ENCODE measurements at places on chromosomes 7 and 10. TPM values are rescaled to one million over a fixed set of nuclear protein-coding genes. Genes with fewer than 3 reads are reported as not detected.

GRCh38 chr7:47649919-47650318 is 68.0 kb upstream of the TNS3 start:
- no peak for DNase-seq
- no peak overlapping the region for H3K27ac ChIP-seq
- H3K27me3 ChIP-seq: no peaks in the 10 kb centered on the region
- no peak overlapping the region for H3K4me3 ChIP-seq

GRCh38 chr7:45701701-45702510 is 127.7 kb downstream of the ADCY1 start:
- H3K27me3 ChIP-seq: no peaks in the 10 kb centered on the region
- DNase-seq: no peak
- H3K27ac ChIP-seq: no peak overlapping the region

DNA sequence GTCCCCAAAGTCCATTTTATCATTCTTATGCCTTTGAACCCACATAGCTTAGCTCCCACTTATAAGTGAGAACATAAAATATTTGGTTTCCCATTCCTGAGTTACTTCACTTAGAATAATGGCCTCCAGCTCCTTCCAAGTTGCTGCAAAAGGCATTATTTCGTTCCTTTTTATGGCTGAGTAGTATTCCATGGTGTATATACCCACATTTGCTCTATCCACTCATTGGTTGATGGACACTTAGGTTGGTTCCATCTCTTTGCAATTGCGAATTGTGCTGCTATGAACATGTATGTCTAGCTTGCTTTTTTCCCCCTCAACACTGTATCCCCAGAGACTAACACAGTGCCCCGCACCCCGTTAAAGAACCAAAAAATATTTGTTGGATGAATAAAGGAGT is 670 bp upstream of the CAPZA2 start:
- H3K27ac ChIP-seq: no peak overlapping the region
- H3K27me3 ChIP-seq: no peaks in the 10 kb centered on the region
- H3K36me3 ChIP-seq: no peaks in the 10 kb centered on the region
- peaks cover 8% of the 10 kb centered on the region for H3K4me1 ChIP-seq

- no peaks in the 10 kb centered on the region for H3K36me3 ChIP-seq
- peak overlapping the region; percentile 13 for H3K27ac ChIP-seq
- peaks cover 2% of the 10 kb centered on the region for H3K4me1 ChIP-seq
- peak overlapping the region; percentile 63 for H3K4me3 ChIP-seq
Observed at GRCh38 chr7:157278791-157279724, 57.7 kb upstream of the DNAJB6 start.

- no peak for DNase-seq
- H3K4me1 ChIP-seq: no peaks in the 10 kb centered on the region
- H3K36me3 ChIP-seq: no peaks in the 10 kb centered on the region
- H3K27me3 ChIP-seq: no peaks in the 10 kb centered on the region
- H3K27ac ChIP-seq: no peak overlapping the region
Observed at GRCh38 chr7:35971133-35971891, 170.5 kb downstream of the SEPTIN7 start.

DNA sequence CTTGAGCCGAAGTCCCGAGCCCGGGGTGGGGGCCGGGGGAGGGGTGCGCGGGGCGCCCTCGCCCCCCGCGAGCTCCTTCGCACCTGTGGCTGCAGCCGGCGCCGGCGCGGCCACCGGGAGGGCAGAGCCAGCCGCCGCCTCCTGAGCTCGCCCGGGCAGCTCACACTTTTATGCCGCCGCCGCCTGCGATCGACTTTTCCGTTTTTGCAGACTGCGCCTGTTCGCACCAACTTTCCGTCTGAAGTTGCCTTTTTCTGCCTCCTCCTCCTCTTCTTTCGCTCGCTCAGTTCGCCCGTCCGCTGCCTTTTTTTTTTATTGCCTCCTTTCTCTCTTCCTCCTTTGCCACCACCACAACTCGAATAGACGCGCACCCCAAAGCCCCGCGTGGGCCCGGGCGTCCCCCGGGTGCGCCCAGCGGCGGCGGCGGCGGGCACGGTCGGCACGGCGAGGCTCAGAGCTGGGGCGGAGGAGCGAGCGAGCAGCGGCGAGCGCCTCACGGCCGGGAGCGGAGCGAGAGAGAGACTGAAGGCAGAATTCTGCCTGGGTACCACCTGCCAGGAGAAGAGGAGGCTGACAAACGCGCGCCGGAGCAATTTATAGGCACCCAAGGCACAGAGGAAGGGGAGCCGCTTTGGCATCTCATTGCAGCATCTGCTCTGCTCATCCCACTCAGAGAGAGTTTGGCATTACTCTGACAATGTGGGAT is at the start of gene C1QL3:
C1QL3 (minus strand) TSS at position 569 of the 706 bp plus-strand sequence. CDS start 814 bp downstream, outside the sequence.
- peak within 1 kb of the TSS; percentile 38 for H3K4me3 ChIP-seq
- no peaks in the 10 kb centered on the region for H3K27me3 ChIP-seq
- no peaks in the 10 kb centered on the region for H3K36me3 ChIP-seq
- no peak within 1 kb of the TSS for H3K27ac ChIP-seq
- H3K4me1 ChIP-seq: no peaks in the 10 kb centered on the region

DNA sequence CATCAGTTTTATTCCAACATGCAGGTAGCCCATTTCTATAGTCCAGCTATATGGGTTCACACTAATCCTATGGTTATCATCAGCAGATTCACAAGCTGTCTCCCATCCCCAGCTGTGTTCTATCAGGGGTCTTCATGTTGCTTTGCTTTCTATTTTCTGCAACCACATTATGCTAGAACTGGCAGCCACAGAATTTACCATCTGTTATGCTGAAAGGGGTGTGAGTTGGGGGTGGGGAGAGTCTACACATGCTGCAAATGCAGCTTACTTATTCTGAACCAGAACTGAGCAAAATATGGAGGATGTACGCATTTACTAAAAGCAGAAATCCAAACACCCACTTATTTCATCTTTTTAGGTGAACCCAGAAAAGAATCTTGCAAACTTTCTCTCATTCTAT is 32.9 kb downstream of the SHTN1 start:
- no peaks in the 10 kb centered on the region for H3K36me3 ChIP-seq
- no peak overlapping the region for H3K27ac ChIP-seq
- no peaks in the 10 kb centered on the region for H3K4me1 ChIP-seq
- H3K4me3 ChIP-seq: no peak overlapping the region

DNA sequence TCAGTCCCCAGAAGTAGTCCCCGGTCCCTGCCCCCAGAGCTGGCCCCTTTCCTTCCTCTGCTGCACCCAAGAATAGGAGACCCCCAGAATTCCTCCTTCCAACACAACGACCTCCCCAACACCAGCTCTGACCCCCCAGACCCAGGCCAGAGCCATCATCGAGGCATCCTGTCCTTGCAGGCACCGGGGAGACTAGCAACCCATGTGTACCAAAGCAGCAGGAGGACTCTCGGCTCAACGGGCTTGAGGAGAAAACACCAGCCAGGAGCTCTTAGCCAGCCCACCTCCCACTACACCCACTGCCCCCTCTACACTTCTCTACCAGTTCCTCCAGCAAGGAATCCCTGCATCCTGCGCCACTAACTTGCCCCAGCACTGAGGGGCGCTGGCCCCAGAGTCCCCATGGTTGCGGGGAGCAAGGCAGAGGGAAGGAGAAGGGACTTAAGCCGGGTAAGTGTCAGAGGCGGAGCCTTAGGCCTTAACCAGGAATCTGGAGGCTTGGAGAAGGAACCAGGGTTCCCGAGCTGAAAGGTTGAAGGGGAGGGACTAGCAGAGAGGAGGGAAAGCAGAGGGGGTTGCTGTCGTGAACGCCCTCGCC is 3.9 kb downstream of the GRID1 start:
- no peaks in the 10 kb centered on the region for H3K27me3 ChIP-seq
- no peak overlapping the region for H3K27ac ChIP-seq
- H3K4me3 ChIP-seq: no peak overlapping the region
- no peaks in the 10 kb centered on the region for H3K36me3 ChIP-seq
- no peak for DNase-seq
- H3K4me1 ChIP-seq: peaks cover 14% of the 10 kb centered on the region

CYP26C1 gene
- 0.68 TPM for total RNA-seq

ASAH2 gene
- total RNA-seq: 8.7 TPM

CDHR3 gene
- total RNA-seq: 7.5 TPM

CLEC5A gene
- total RNA-seq: 0.31 TPM
